GM23248 (cell line): ENCODE measurements at places on chromosomes 11 and 22.
A peak's percentile ranks its signal among the peaks of the same experiment; 100 is the strongest.

GRCh38 chr11:2137202-2138067, 1.8 kb downstream of the IGF2 start:
- peak; percentile 52 for DNase-seq

- DNase-seq, result no peak
These were observed 227.2 kb downstream of the BRD1 start for GRCh38 chr22:49600468-49600867.

GRCh38 chr11:16337421-16338213, 18.7 kb downstream of the SOX6 start:
- DNase-seq, result no peak

DNA sequence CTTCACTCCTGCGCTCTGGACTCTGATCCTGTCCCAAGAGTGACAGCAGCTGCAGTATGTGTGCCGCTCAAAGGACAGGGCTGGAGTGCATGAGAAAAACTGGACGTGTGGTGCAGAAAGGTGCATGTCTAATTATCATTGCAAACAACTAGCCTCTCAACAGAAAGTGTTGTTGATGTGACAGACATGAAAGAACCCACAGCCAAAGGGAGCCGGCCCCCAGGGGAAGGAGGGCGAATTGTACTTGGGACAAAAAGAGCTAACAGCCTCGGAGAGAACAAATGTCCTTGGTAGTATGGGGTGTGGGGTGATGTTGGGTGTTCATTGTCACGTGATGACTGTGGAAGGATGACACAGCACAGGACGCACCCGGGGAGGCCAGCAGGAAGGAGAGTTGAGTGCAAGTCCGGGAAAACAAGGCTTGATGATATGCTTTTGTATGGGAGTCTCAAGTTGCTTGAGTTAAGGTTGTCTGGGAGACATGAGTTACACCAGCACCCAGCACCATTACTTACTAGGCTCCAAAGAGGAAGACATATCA, 325.5 kb downstream of the NTM start:
- no peak for DNase-seq

- no peak for DNase-seq
These were observed 2.9 kb downstream of the MICAL2 start for GRCh38 chr11:12113294-12113693.
